ENCODE measurements at places on chromosomes 6 and 20.

GRCh38 chr6:5045416-5045815, 39.7 kb upstream of the PPP1R3G start:
- no peak for DNase-seq

GRCh38 chr6:372336-372911, 19.1 kb upstream of the IRF4 start:
- DNase-seq: no peak

DNA sequence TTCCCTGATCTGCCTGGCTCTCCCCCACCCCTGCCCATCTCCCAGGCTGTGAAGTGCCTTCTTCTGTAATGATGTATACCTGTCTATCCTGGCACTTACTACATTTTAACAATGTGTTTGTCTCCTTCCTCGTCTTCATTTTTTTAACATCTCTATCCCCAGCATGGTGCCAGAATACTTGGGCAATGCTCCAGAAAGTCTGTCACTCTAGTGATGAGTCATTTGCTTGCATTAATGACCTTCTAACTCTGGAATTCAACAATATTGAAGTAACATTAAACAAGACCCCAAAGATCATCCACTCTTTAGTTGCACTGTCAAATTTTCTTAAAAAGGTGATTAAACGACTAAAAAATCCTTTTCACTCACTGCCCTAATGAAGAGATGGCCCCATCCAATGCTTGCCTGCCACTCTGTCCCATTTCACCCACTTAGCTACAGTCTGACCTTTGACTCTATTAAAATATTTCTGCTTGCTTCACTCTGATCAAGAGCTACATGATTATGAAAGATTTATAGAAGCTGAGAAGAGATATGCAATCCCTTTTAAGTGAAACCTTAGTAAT, 7.7 kb upstream of the KLHL31 start:
- no peak for DNase-seq

- no peak for DNase-seq
Measured at GRCh38 chr6:24391756-24392405, 10.9 kb upstream of the MRS2 start.

DNA sequence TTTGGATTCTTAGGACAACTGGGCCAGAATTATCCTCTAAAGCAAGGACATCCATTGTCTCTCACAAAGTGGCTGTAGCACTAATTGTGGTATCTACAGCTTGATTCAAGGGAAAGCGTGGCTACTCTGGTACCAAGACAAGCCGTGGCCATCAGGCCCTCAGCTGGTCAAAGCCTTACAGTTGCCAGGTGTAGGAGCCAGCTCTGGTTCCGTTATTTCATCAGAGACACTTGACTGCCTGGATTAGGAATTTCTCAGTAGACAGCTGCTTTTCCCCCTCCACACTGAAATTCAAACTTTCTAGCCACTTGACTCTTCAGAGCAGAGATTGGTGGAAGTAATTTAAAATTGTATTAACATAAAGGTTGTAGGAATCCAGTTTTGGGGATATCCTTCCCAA, 104.2 kb downstream of the ANKS1A start:
- DNase-seq: no peak

DNA sequence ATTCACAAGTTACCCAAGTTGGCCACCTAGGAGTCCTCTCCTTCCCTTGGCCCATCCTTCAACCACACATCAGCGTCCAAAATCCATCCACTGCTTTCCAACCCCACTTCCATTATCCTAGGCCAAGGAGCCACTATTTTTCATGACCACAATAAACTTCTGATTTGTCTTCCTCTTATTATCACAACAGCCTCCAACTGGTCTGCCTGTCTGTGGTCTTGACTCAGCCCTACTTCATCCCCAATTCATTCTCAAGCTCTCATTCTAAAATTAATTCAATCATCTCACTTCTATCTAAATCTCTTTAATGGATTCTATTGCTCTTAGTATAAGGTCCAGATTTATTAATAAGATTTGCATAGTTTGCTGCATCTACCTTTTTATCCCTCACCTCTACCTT, 189.0 kb upstream of the PRDM1 start:
- no peak for DNase-seq

- DNase-seq: no peak
Measured at GRCh38 chr20:52219441-52219840, 27.9 kb upstream of the ZFP64 start.

DNA sequence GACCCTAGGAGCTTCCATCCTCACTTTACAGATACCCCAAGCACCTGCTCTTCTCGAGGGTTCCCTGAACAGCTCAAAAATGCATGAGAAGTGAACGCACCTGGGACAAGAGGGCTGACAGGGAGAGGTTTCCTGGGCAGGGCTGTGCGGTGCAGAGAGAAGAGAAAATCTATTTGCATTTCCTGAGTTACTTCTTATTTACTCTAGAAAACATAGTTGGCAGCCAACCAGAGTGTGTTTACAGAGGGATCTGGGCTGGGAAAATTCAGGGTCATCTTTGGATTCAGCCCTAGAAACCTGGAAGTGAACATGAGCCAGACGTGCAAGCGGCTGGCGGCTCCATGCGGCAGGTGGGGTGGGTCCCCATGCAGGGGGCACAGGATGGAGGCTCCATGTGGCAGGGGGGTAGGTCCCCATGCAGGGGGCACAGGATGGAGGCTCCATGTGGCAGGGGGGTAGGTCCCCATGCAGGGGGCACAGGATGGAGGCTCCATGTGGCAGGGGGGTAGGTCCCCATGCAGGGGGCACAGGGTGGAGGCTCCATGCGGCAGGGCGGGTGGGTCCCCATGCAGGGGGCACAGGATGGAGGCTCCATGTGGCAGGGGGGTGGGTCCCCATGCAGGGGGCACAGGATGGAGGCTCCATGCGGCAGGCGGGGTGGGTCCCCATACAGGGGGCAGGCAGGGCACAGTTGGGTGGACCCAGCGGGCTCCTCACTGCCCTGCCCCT, 342.0 kb downstream of the TAF4 start:
- DNase-seq: no peak

DNA sequence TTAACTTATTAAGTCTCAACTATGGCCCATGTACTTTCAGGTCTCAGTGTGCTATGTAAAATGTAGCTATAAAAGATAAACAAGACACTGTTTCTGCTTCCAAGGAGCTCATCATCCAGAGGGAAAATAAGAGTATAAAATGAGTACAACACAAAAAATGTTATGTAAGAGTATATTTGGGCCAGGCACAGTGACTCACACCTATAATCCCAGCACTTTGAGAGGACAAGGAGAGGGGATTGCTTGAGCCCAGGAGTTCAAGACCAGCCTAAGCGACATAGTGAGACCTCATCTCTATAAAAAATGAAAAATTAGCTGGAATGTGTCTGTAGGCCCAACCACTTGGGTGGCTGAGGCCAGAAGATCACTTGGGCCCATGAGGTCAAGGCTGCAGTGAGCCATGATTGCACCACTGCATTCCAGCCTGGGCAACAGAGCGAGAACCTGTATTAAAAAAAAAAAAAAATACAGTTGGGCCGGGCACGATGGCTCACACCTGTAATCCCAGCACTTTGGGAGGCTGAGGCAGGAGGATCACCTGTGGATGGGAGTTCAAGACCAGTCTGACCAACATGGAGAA, 124.0 kb downstream of the EDN1 start:
- DNase-seq: no peak

DNA sequence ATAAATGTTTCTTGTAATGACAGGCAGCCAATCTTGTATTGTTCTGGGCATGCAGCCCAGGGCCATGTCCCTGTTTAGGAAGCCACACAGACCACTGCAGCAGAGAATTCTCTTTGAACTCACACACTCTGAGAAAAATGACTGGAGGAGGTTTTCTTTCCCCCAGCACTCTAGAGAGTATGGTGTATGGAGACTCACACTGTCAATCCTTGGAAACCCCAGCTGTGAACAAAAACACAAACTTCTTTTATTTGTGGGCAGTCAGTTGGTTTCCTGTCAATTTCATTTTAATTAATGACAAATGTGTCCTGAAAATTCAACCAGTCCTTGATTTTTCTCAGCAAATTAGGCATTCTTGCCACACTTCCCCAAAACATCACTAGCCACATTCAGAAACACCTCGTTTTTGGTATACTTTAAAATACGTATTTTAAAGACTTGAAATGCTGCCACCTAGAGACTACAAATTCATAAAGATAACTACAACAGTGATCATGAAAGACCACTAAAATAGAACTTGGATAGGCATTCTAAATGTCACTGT, 52.9 kb upstream of the UFL1 start:
- no peak for DNase-seq

GRCh38 chr6:149064001-149064659, 253.4 kb upstream of the TAB2 start:
- no peak for DNase-seq

GRCh38 chr20:60482221-60483008, 524.2 kb downstream of the CDH26 start:
- no peak for DNase-seq

DNA sequence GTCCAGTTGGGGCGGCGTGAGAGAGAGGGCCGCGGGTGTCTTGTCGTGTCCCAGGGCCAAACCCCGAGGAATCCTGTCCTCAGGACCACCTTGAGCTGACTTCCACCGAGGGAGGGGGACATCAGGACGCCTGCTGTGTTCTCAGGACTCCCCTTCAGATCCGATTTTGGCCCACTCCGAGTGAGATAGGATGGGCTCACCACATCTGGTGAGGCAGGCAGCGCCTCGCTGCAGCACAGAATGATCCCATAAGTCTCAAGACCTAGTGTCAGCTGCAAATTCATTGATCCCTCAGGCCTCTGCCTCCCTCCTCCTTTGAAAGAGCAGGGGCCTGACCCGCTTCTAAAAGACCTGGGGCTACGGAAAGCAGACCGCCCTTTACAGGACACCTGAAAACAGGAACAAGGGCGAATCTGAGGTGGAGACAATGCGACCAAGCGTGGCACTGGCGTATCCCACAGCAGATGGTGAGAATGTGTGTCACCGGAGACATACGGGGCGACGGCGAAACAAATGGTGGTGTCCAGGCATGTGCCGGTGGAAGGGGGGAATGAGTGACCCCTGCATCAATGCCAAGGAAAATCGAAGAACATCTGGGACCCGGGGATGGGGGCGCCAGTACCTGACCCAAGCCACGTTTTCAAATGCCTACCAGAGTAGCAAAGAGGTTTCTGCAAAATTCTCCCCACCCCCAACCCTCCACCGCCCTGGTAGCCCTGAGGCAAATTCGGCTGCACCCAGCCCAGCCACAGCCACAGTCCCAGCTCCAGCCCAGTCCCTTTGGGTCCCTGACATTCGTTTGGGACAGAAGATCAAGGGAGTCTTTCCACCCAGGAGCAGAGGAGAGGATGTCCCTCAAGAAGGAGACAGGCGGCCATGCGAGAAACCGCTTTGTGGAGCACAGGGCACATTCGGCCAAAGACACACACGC, 162.1 kb upstream of the ZNF337 start:
- DNase-seq: no peak

GRCh38 chr6:7529141-7529540, 12.3 kb upstream of the DSP start:
- DNase-seq: no peak

- DNase-seq: no peak
Measured at GRCh38 chr6:8013763-8014162, 50.4 kb downstream of the BLOC1S5 start.

GRCh38 chr6:20870021-20870420, 335.8 kb downstream of the CDKAL1 start:
- no peak for DNase-seq

GRCh38 chr6:33740204-33740608, 6.5 kb downstream of the IP6K3 start:
- DNase-seq: no peak

GRCh38 chr6:158611541-158612370, 32.8 kb downstream of the DYNLT1 start:
- no peak for DNase-seq

DNA sequence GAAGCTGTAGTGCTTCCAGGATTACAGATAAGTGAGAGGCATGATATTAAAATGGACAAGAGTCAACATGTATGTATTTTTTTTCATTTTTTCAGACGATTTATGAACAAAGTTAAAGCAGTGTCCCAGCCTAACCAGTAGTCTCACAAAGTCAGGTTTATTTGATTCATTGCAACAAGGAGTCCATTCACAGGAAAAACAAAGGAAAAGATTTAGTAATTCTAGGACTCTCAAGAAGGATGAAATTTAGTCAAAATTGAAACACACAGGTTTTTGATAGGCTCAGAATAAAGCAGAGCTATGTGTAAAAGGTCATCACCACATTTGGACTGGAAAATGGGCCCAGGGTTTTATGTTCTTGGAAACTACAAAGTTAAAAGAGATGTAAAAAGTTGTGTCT, 84.0 kb downstream of the ZNF133 start:
- no peak for DNase-seq

GRCh38 chr6:128327890-128328289, 192.5 kb downstream of the PTPRK start:
- DNase-seq: peak; percentile 21

GRCh38 chr6:109069746-109070145, 24.9 kb downstream of the SESN1 start:
- no peak for DNase-seq

- DNase-seq: peak; percentile 19
Measured at GRCh38 chr20:32969356-32970114, 34.7 kb downstream of the SUN5 start.

- DNase-seq: no peak
Measured at GRCh38 chr6:96433950-96434349, 87.7 kb upstream of the UFL1 start.

DNA sequence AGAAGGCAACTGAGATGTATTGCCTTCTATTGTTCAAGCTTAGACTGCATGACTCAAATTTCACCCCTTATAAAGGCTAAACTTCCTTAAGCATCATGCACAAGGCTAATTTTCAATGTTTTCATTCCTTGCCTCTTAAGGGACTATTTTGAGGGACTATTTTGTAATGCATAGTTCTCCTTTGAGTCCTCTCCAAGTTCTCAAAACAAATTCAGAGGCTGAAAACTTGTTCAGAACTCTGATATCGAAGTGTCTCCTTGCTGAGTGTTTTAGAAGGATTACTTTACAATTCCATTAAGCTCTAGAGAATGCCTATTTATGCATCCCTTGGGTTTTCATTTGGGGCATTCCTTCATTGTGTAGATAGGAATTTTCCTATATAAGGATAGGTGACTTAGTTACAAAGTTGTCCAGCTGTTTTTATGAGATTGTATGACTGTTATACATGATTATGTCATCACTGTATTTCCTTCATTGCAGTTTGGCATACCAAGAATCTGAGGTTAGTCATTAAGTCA, 41.7 kb downstream of the COL19A1 start:
- no peak for DNase-seq

DNA sequence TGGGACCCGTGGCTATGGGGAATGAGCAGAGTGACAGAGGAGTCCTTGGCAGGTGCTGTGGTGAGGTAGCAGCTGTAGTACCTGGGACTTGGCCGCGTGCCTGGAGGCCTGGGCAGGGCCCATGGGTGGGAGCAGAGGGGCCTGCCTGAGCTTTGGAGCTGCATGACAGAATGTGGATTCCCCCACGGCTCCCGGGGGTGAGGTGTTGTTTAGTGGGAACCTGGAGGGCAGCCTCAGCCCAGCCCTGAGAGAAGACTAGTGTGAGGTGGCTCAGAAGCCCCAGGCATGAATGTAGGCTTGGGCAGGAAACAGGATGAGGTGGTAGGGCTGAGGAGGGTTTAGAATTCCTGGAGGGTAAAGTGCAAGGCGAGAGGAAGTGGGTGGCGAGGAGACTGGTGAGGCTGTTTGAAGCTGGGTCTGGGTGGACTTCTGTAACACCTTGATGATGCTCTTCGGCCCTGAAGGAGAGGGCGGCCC, 86.5 kb upstream of the SCP2D1 start:
- no peak for DNase-seq

GRCh38 chr20:36815454-36816091, 42.0 kb upstream of the DSN1 start:
- DNase-seq: no peak

Data from activated CD4-positive, alpha-beta T cell treated with anti-CD3 and anti-CD28 coated beads, Interleukin-2, amount 50 U/mL, for 48 hours (primary cell).